T-cell (primary cell): ENCODE measurements at places on chromosomes 5 and 9.

- DNase-seq = no peak
Measured at GRCh38 chr5:169828385-169828784, 151.9 kb downstream of the INSYN2B start.

DNA sequence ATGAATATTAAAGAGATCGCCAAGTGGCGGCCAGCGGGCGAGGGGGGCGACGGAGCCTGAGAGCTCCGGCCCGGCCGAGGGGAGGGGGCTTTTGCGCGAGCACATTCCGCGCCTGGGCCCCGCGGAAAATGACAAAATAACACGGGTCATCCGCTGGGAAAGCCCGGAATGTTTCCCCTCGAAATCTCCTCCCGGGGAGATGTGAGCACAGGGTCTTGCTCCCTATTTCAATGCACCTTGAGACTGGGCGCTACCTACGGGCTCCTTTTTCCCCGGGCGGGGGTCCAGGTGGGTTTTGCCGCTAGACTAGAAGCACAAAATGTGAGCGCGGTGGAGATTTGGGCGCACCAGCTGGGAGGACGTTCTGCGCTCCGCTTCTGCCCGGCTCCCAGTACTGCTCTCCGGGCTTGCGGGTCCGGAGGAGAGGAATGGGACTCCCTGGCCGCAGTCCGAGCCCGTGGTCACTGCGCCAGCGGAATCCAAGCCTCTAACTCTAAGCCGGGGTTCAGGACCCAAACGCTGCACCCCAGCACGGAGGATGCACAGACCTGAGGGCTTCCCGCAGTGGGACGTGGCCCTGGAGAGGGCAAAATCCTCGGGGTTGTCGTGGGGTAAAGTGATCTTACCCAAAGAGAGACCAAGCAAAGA lies 2.8 kb upstream of the PRDM12 start:
- no peak for DNase-seq

GRCh38 chr5:56112526-56113121 lies 117.9 kb upstream of the IL6ST start:
- no peak for DNase-seq

GRCh38 chr9:89514337-89514736 lies 16.4 kb upstream of the SEMA4D start:
- no peak for DNase-seq

DNA sequence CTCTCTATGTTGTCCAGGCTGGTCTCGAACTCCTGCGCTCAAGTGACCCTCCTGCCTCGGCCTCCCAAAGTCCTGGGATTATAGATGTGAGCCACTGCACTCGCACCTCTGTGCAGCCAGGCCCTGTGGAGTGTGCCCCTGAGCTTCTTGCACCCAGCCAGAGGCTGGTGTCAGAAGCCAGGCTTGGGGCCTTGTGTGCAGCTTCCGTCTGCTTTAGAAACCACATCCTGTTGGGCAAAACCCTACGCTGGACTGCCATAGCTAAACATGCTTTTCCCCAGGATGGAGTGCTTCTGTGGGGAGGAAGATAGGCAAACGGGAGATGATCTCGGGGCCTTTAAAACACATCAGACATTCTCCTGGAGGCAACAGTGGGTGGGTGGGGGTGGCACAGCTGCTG lies 40.1 kb downstream of the PRRT1B start:
- peak; percentile 52 for DNase-seq

DNA sequence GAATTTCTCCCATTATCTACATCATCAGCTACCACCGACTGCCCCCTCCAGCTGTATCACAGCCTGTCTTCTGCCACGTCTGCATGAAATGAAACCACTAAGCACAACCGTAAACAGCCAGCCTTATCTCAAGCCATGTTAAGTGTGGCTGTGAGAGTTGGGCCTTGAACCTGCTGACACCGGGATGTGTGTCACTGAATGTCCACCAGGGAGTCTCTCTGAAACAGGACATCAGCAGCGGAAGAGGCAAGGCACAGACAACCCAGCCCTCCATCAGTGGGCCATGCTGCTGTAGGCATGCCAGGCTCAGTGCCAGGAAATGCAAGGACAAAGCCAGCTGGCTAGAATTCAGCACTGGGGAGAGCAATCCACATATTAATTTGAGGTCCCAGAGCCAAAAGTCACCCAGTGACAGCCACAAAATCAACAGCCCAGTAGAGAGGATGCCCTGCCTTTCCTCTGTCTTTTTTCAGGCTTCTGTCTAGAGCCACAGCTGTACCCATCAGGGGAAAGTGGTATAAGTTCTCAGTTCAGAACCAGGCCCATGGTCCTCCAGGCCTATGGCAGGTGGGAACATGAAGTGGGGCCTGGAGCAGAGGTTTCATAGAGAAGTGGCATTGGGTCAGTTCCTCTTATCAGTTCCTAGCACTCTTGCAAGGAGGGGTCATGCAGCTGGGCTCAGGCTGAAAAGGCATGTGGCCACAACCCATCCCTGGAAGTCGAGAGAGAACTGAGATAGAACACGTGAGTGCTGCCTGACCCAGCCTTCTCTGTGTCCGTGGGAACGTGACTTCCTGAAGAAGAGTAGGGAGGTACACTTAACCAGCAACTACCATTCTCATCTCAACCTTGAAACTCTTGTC lies 199.4 kb downstream of the ESM1 start:
- no peak for DNase-seq

DNA sequence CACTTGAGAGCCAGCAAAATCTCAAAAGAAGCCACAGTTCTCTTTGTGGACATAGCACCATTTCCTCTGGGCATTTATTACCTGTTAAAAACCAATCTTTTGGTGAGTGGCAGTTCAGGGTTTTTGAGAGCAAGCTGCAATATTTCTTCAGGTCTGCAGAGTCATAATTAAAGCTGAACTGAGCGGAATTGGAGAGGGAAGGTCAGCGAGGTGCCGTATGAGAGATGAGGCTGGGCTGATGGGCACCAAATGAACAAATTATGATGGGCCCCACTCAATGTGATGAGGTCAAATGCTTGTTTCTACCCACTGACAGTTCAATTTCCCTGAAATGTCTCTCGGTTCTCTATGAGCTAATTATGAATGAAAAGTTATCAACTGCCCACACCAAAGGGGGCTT lies 231.9 kb downstream of the AP3B1 start:
- DNase-seq = no peak

GRCh38 chr5:1292846-1293415 lies 1.9 kb downstream of the TERT start:
- no peak for DNase-seq

DNA sequence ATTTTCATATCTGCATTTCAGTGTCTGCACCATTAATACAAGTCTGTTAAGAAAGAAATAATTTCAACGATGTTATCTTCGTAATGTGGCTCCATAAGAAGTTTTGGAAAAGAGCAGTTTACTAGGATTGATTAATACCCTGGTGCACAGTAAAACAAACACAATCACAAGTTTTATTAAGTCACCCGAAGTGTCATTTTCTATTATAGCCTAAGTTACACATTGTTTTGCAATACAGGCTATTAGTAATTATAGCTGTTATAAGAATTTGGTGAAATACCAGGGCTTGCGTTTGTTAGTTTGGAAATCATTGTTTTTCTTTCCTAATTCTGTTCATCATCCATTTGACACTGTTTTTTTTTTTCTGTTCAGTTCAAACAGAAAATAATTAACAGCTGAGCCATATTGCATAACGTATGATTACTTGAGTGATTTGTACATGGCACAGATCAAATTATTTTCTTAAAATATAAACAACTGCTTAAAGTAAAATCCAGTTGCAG lies 30.6 kb downstream of the LVRN start:
- DNase-seq = no peak

DNA sequence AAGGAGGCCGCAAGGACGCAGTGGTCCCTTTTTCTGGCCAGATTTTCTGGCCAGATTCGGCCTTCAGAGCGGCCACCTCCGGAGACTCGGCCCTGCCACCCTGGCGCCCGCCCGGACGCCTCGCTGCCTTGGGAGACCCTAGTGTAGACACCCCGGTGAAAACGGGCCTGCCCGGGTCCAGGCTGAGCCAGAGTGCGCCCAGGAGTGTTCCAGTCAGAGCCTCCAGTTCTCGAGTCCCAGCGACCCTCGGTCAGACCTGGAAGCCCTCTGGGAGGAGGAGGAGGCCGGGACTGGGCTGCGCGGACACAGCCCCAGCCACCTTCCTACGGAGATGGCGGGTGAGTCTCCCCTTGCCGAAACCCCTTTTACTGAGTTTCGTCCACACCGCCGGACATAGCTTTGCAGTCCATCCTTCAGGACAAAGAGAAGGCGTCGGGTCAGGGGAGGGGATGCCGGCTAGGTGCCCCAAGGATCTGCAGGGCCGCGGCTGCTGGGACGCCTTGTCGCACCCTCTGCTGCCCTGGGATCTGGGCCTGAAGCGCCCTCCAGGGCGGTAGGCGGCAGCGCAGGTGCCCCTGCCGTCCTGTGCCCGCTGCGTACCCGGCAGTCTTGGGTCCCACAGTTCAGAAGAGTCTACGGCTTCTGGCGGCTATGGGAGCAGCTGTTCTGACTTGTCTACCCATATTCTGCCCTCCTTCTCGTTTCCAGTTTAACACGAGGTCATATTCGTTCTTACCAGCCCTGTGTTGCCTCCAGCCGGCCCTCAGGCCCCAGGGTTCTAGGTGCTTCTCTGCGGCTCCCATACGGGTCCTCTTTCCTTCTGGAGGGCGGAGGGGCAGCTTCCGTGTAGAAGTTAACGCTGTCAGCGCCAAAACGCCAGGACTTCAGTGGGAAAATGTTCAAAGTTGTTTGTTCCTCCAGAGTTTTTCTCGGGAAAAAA lies 1771.7 kb upstream of the CDH9 start:
- DNase-seq = no peak

- no peak for DNase-seq
Measured at GRCh38 chr9:7936163-7936562, 136.6 kb upstream of the DMAC1 start.

DNA sequence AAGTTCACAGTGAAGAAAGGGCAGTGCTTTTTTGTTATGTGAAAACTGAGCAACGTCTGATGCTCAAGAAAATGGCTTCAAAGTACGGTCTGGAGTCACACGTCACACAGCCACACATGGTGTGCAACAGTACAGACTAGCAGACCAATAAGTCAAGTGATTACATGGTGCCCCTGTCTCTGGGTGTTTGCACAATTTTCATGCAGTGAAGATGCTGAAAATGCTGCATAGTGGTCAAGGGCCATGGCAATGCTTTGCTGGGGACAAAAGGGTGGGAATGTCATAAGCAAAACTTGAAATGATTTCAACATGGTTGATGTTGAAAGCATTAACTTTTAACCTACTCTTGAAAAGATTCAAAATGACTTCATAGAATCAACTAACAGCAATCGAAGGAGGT lies 231.2 kb downstream of the EBF1 start:
- DNase-seq = no peak

GRCh38 chr9:4220346-4220745 lies 79.5 kb downstream of the GLIS3 start:
- DNase-seq = no peak

DNA sequence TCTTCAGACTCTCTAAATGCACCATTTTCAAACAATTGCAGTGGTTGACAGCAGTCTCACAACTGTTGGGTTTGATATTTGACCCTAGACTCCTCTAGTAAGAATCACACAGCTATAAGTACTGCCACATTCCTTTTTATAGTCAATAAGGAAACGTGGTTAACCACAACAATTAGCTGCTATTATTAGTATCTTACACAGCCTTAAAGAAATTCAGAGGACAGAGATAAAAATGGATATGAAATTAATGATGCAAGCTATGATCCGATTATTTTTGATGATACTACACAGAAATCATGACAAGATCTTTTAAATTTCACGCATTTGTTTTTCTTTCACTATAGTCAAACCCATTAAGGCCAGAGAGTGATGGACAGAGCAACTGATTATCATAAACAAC lies 288.6 kb upstream of the C9orf72 start:
- DNase-seq = no peak

- DNase-seq = no peak
Measured at GRCh38 chr5:116248432-116248831, 163.6 kb downstream of the COMMD10 start.

- DNase-seq = no peak
Measured at GRCh38 chr9:105054491-105054890, 126.5 kb upstream of the ABCA1 start.

- no peak for DNase-seq
Measured at GRCh38 chr5:169716287-169716686, 79.2 kb downstream of the DOCK2 start.
